ENCODE measurements at places on chromosomes 3 and 15. TPM values are rescaled to one million over a fixed set of nuclear protein-coding genes. Genes with fewer than 3 reads are reported as not detected.

Gene GAP43
- not detected for total RNA-seq

GRCh38 chr3:65230261-65231139 is 542.7 kb upstream of the ADAMTS9 start:
- no peak for DNase-seq

DNA sequence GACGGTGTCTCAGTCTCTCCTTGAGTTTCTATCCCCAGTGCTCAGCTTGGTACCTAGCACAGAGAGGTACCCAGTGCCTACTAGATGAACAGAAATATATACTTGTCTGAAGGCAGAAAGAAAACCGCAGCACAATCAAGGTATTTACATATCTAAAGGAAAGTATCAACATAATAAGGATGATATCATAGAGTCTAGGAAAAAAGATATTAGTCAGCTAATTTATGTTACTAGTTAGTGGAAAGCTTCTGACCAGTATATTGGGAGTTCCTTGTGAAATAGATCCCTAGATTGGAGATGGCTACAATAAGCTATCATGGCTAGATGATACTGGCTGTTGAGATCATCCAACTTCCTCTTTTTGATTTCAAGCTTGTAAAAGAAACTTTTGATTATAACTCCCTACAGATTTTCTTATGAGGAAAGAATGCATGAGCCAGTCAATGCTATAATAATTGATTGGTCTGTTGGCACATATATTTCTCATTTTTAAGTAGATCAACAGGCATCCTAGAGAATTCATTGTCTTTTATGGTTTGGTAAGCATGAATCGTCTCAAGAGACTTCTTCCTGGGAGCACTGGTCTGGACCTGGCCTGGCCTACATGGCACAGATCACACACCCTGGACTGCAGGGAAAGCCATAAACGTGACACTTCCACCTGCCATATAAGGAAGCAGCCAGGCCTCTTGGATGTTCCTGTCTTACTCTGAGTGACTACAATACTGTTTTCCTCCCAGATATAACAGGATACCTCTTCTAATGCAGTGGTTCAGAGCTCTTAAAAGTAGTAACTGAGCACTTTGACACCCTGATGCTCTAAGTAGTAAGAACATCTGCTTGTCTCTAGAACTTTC is 60.7 kb downstream of the IMPG2 start:
- no peak for DNase-seq

- DNase-seq, result peak; percentile 60
These were observed 21.6 kb downstream of the COL8A1 start for GRCh38 chr3:99659951-99660350.

- DNase-seq, result no peak
These were observed 30.1 kb upstream of the ARL8B start for GRCh38 chr3:5092018-5092417.

DNA sequence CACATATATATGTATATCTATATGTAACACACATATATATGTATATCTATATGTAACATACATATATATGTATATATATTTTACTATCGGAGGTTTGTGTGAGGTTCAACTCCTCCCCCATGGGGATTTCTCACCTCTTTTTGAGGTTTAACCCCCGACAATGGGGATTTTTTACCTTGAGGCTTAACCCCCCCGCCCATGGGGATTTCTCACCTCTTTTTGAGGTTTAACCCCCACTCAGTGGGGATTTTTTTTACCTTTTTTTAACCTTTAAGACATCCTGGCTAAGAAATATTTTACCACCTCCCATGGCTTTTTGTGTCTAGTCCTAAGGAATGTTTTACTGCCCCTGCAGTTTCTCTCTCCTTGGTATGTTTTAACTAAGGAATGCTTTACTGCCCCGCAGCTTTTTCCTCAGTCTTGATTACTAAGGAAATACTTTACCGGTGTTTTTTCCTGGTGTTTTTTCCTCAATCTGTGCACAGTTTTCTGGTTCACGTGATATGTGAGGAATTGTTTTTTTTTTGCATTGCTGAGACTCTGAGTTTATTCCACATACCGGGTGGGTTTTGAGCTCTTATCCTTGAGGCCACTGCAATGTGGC is 185.2 kb downstream of the KLF13 start:
- DNase-seq, result no peak

Data from upper lobe of right lung (tissue), 1 donor.